ENCODE measurements at places on chromosomes 12 and 14.

- no peak for DNase-seq
These were observed 870.3 kb upstream of the SEL1L start for GRCh38 chr14:82403987-82404386.

- DNase-seq = no peak
These were observed 313.5 kb downstream of the ALG10 start for GRCh38 chr12:34335819-34336262.

DNA sequence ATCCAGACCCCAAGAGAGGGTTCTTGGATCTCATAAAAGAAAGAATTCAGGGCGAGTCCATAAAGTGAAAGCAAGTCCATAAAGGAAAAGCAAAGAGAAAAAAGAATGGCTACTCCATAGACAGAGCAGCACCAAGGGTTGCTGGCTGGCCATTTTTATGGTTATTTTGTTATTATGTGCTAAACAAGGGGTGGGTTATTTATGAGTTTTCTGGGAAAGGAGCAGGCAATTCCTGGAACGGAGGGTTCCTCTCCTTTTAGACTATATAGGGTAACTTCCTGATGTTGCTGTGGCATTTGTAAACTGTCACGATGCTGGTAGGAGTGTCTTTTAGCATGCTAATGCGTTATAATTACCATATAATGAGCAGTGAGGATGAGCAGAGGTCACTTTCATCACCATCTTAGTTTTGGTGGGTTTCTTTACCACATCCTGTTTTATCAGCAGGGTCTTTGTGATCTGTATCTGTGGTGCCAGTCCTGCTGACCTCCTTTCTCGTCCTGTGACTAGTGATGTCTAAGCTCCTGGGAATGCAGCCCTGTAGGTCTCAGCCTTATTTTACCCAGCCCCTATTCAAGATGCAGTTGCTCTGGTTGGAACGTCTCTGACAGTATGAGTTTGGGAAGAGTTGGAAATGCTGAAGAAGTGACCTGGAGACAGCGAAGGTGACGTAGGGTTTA lies 100.5 kb downstream of the ZNF664 start:
- no peak for DNase-seq

GRCh38 chr14:46323404-46323762 lies 328.2 kb downstream of the RPL10L start:
- no peak for DNase-seq

DNA sequence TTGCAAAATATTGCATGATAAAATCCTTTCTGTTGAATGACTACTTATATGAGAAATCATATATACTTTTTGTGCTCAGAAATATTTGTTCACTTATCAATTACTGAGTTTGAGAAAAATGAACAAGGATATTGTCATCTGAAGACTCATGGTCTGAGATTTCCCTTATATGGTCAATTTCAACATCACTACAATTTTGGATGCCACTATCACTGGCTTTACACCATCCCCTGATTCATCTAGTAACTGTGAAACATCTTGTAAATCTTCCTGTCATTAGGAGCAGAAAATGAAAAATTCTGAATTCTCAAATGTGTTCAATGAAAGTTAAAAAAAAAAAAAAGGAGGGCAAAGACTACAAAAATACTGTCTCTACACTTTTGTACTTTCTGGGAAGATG lies 21.8 kb upstream of the GXYLT1 start:
- no peak for DNase-seq

DNA sequence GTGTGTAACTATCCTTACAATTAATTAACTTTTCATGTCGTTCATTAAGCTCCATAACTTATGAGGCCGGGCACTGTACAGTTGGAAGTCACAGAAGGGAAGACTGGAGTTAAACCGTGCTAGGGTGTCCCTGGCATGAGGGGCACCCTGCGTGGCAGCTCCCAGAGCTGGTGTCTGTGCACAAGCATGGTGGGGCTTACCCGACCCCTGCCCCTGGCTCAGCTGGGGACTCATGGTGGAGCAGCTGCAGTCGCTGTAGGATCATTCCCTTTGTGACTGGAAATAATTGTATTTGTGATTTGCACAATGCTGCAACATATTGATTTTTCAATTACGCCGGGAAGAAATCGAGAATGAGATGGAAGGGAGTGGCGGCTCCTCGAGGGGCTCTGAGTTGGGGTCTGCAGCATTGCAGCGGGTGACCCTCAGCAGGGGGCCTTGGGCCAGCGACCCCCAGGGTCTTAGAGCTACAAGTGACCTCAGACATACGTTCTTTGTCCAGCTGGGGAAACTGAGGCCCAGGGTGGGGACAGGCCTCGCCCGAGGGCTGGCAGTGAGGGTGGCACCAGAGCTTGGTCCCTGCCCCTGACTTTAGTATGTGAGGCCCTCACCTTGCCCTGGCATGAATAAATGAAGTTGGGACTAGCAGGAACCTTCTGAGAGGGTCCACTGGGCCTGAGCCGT lies 125.4 kb downstream of the KIF26A start:
- DNase-seq = no peak

GRCh38 chr14:35879654-35880249 lies 53.6 kb downstream of the BRMS1L start:
- DNase-seq = no peak

- DNase-seq = no peak
These were observed 20.3 kb downstream of the MED13L start for GRCh38 chr12:116257215-116257614.

DNA sequence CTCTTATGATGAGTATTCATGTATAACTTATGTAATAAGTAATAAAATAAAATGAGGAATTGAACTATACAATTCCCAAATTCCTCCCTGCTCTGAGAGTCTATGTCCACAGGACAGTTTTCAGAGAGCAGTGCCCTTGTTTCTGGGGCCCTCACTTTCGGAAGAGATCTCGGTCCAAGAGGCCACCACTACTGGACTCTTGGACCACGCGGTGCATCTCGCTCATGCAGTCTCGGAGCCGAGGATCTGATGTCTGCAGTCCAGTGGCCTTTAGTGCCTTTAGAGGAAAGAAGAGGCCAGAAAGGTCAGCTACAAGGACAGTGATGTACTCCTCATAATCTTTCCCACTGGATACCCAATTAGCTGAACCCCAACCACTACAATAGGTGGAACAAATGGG lies 8.3 kb downstream of the GLS2 start:
- no peak for DNase-seq

Data from T-helper 22 cell (primary cell).